ENCODE measurements at places on chromosomes 7 and 10.

GRCh38 chr7:148702876-148703670 is 4.4 kb downstream of the CUL1 start:
- no peak for DNase-seq

GRCh38 chr7:44973610-44974401 is 5.0 kb downstream of the MYO1G start:
- DNase-seq, result no peak

DNA sequence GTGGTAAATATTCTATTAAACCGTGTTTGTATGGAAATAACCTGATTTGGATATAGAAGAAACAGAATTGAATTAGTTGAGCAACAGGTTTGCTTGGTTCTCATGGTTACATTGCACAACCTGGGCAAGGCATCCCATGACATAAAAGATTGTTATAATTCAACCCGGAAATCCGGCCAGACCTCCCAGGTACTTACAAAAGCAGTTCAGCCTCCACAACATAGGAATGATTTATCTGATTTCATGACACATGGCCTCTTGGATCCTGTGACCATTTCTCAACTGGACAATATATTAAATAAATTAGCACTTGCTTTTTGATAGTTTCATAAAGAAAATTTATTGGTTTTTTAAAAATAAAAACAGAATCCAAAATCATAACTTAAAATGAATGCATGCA is 55.1 kb upstream of the PTPN12 start:
- DNase-seq, result no peak

GRCh38 chr7:15989194-15989593 is 302.7 kb upstream of the MEOX2 start:
- no peak for DNase-seq

GRCh38 chr7:88495881-88496725 is 189.4 kb upstream of the STEAP4 start:
- no peak for DNase-seq

- no peak for DNase-seq
Measured at GRCh38 chr7:95357623-95358022, 33.3 kb upstream of the PON1 start.

DNA sequence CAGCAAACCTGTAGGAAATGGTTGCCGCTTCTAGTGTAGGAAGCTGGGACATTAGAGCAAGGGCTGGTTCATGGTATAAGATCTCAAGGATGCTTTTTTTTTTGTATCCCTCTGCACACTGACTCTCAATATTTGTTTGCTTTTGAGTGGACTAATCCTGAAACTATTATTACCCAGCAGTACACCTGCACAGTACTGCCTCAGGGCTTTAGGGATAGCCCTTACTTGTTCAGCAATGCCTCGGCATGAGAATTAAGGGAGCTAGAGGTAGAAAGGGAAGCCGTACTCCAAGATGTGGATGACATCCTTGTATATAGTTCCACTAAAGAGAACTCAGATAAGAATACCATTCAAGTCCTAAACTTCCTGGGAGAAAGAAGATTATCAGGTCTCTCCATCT is 70.5 kb downstream of the COPG2 start:
- no peak for DNase-seq

DNA sequence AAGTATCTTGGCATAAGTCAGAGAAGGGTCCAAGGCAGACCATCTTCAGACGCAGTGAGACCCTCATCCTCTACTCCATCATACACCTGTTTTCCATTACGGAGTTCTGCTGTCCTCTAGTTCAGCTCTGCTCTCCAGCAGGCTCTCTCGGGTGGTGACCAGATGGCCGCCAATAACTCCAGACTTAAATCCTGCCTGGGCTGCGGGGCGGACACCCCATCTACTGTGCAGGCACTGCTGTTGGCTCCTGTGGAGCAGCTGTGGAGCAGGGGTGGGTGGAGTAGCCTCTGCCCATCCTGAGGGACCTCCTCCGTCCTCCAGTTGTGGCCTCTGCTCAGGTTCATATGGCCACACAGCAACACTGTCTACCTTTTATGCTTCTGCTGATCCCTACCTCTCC is 608.1 kb downstream of the SDK1 start:
- no peak for DNase-seq

Measured in GM19239 (cell line).